ENCODE measurements at places on chromosomes 3 and 15.
A peak's percentile ranks its signal among the peaks of the same experiment; 100 is the strongest.

DNA sequence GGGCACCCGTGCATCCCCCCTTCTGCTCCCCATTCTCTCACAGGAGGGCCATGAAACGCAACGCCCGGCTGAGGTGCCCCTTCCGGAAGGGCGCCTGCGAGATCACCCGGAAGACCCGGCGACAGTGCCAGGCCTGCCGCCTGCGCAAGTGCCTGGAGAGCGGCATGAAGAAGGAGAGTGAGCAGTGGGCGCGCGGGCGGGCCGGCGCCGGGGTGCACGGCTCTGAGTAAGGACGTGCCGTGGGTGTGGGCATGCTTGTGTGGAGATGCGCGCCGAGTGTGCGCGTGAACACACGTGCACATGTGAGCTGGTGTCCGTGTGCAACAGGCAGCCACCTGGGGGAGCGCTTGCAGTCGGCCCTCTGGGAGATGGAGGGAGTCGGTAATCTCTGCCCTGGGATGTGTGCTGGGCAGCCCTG lies 28.1 kb downstream of the NR1I2 start:
- DNase-seq: no peak

DNA sequence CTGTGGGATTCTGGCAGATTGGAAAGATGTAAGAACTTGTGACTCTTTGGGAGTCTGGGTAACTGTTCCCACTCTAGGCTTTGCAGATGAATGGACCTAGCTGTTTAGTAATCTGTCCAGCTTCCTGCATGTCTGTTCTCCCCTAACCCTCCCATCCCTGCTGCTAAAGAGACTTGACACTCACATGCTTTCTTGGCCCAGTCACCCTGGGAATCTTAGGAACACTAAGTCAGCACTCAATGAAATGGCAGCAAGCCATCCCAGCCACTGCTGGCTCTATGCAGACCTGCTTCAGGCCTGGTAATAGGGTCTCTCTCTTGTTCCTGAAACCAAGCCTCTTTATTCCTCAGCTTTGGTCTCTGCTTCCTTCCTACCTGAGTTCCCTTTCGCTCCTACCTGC lies 63.7 kb upstream of the THSD4 start:
- no peak for DNase-seq

DNA sequence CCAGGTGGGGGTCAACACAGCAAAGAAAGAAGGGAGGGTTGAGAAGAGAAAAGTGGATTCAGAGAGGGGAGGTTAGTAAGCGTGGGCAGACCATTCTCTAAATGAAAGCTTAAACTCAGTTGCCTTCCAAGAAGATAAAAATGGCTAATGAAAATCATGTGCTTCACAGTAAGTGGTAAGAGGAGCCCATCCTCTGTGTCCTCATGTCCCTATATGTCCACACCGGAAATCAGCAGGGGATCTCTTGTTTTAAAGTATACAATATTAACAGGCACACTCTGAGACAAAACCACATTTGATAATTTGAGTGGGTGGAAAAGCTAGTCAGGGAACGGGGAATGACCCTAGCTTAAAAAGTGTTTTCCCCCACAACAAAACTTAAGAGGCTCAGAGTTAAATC lies 4.4 kb upstream of the FOXP1 start:
- DNase-seq: no peak

DNA sequence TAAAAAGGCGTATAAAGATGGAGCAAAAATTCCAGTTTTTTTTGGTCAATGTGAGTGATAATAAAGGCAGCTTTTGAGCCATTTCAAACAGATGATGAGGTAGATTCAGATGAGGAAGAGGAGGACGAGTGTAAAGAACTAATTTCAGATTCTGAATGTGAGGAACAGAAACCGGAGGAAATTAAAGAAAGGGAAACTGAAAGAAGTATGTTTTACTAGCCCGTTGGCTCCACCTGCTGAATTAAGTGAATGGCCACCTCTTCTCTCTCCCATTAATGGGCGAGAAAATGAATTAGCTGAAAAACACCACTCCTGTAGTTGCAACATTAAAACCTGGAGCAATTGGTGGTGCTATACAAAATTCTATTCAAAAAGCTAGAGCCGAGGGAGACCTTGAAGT lies 55.4 kb downstream of the CYP19A1 start:
- DNase-seq: no peak

DNA sequence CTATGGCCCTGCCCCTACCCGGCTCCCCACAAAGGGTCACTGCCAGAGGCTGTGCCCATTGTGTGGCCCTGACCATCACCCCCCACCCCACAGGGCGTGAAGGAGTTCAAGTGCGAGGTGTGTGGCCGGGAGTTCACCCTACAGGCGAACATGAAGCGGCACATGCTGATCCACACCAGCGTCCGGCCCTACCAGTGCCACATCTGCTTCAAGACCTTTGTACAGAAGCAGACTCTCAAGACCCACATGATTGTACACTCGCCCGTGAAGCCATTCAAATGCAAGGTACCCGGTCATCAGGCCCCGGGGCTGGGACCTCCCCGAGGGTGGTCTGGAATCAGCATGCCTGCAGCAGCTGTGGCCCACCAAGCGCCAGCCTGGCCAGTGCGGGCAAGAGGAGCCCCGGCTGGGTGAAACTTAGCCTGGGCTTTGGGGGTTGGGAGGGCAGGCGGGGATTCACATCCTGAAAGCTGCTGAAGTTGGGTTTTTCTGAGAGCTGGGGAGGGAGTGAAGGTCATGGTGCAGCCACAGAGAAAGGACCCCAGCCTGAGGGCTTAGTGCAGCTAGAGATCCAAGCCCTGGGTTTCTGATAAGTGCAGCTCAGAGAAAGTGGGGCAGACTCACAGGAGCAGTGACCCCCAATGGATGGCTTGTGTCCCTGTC lies 29.2 kb downstream of the IDH2 start:
- no peak for DNase-seq

DNA sequence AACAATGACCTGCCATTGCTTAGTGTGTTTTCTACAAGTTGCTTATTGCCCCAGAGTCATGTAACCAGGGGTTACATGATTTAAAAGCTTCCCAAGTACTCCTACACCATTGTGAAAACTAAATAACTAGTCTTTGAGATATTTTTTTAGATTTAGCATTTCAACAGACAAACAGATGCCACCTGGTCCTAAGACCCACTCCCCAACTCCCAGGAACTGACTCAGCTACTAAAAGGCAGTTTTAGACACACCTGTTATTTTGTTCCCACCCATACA lies 28.1 kb upstream of the KBTBD12 start:
- no peak for DNase-seq

GRCh38 chr3:7934362-7934761 lies 567.3 kb upstream of the LMCD1 start:
- DNase-seq: no peak

DNA sequence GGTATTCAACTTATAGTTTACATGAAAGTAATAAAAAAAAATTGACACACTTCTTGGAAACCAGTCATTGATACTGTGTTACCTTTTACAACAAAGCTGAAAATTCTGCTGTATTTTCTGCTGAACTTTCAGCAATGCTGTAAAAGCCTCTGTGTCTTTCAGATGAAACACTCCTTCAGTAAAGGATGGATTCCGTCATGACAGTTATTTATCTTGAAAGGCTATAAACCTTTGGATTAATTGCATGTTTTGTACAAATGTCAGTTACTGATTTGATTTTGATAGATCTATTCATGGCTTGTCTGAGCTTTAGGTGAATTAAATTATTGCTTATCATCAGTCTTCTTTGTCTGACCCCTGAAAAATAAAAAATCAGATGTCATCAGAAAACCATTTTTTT lies 355.1 kb downstream of the NAALADL2 start:
- DNase-seq: no peak

GRCh38 chr3:83953417-83954089 lies 1005.2 kb upstream of the CADM2 start:
- DNase-seq: no peak

GRCh38 chr3:173009410-173009809 lies 131.6 kb downstream of the SPATA16 start:
- DNase-seq: no peak

DNA sequence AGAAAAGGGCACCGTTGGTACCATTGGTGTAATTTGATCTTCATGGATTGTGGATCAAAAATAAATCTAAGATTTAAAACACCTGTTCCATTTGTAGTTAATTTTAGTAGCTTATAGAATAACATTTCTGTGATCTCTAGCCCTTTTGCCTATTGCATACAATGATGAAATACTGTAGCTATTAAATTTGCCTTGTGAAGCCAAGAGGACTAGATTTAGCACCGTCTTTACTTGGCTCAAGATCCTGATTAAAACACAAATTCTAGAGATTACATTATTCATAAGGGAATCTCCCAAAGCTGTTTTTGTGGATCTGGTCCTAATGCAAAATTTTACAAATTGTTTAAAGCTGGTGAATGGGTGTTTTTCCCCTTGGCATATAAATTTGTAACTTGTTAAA lies 8.2 kb downstream of the TBC1D23 start:
- no peak for DNase-seq

GRCh38 chr15:42691770-42692169 lies 45.2 kb downstream of the CDAN1 start:
- DNase-seq: no peak

DNA sequence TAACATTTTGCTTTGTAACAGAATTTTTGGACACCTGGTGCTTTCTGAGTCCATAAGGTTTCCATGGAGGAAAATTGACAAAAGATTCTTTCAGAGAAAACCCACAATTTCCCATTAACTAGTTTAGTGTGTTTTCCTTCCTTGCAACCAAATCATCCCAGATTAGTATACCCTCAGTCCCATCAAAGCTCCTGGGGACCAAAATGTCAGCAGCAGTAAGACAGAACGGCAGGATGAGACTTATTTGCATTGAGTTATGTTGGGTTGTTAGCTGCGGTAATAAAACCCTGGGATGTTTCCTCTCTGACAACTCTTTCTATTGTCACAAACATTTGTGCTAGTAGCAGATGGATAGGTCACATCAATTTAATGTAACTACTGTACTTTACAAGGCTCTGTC lies 32.4 kb upstream of the VPS33B start:
- DNase-seq: no peak

DNA sequence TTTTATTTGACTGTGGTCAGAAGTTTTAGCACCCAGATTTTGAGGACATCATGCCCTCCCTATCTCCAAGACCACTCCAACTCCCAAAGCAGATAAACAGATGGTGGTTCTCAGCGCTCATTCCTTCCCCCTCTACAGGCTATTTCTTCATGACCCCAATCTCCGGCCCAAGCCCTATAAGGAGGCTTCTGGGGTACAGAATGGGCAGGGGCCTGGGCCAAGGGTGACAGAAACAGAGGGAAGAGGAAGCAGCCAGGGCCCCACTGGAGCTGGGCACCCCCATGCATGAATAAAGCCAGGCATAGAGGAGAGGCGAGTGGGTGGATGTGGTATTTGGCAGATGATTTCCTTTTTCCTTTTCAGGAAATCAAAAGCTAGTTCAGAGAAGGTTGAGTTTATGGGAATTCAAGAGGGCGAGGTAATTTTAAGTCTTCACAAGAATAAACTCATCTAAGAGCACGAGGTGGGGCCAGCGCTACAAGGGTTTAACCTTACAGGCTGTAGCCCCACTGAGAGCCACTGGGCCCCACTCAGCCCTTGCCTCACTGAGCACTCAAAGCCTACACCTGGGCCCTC lies 104.8 kb upstream of the HERC1 start:
- DNase-seq: no peak

GRCh38 chr3:194043516-194043915 lies 92.4 kb upstream of the HES1 start:
- peak; percentile 23 for DNase-seq

- no peak for DNase-seq
Observed at GRCh38 chr15:47570451-47570850, 146.9 kb upstream of the SEMA6D start.

GRCh38 chr3:101890716-101891115 lies 41.4 kb downstream of the NFKBIZ start:
- peak; percentile 41 for DNase-seq

DNA sequence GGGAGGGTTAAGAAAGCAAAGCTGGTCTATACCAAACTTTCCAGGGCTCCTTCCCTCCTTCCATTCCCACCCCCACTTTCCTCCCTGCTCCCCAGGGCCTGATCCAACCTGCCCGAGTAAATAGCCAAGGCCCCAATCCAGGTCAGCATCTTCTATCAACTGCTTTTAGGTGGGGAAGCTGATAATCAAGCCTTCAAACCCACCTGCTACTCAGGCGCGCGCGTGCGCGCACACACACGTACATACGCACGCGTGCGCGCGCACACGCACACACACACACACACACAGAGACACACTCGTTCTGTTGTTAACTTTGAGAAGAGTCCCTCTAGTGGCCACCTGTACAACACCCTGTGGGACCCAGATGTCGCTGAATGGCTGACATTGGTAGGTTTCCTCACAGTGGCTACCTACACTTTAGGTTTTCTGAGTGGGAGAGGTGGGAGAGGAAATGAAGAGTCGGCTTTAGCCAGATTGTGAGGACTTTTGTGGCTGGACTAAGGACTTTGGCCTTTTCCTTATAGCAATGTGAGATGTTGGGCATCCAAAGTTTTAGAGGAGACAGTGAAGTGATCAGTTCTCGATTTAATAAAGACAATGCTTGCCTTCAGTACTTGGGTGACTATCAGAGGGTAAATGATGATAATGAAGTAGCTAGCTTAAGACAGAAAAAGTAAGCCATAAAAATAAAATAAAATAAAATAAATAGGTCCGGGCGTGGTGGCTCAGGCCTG lies 179.9 kb upstream of the C2CD4B start:
- DNase-seq: no peak

DNA sequence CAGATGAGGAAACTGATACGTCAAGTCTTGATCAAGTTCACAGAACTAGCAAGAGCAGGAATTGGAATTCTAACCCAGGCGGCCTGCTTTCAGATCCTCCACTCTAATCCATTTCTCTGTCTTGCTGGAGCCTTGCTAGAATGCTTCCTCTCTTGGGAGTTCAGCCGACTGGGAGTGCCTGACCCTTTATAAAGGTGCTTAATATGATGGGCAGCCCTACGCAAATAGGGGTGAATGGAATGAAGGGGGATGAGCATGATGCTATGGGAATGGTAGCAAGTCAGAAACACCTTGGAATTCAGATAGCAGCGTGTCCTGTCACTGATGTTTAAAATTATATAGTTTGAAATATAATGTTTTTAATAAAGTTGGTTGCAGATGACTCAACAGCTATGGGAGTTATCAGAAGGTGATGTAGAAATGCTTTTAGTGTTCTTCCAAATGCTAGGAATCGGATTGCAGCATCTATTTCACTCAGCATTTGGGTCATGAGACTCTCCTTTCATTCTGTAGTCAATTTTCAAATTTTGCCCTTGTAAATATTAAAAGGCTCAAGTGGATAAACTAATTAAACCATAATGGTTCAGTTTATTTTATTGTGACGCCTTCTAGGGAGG lies 150.7 kb downstream of the FNDC3B start:
- no peak for DNase-seq

- no peak for DNase-seq
Observed at GRCh38 chr3:149967086-149967685, 3.5 kb downstream of the PFN2 start.

- DNase-seq: no peak
Observed at GRCh38 chr3:160544844-160545503, 20.4 kb downstream of the KPNA4 start.

DNA sequence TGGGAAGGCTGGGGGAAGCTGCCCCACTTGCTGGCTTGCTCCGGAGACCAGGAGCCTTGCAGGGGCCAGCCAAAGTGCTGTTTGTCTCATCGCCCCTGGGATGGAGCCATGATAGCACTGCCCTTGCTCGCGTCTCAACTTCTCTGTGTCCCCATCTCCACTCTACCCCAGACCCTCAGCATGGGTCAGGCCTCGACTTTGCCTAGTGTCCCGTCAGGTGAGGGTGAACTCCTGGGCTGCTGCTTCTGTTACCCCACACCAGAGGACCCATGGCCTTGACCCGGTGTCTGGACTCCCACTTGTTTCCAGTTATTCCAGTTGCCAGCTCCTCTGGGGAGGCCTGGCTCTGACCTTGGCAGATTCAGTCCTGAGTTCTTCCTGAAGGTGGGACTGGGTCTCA lies 36.5 kb upstream of the DUSP7 start:
- DNase-seq: no peak
